ENCODE measurements at places on chromosomes 5 and 9. TPM values are rescaled to one million over a fixed set of nuclear protein-coding genes. Genes with fewer than 3 reads are reported as not detected.

- no peak overlapping the region for H3K27ac ChIP-seq
- H3K4me3 ChIP-seq, result no peak overlapping the region
- no peak for DNase-seq
- no peaks in the 10 kb centered on the region for H3K36me3 ChIP-seq
- no peaks in the 10 kb centered on the region for H3K4me1 ChIP-seq
These were observed 74.2 kb downstream of the PTPN3 start for GRCh38 chr9:109423877-109424276.

DNA sequence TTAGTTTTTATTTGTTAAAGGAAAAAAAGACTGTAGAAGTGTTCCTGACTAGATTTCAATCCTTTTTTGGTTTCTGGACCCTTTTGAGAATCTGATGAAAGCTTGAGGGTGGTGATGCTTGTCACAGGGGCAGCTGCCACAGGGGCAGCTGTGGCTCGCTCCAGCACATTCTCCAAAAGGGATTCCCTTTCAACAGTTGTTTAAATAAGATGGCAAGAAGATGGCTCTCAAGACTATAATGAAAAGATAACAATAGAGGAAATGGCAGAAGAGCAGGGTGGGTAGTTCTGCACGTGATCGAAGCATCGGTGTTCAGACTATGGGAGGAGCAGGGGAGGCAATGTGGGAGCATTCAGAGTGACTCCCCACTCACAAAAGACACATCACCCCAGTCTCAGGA lies 46.5 kb upstream of the TNFAIP8 start:
- H3K36me3 ChIP-seq, result peaks cover 6% of the 10 kb centered on the region
- H3K27ac ChIP-seq, result peak overlapping the region; percentile 83
- H3K4me1 ChIP-seq, result peaks cover 73% of the 10 kb centered on the region
- H3K27me3 ChIP-seq, result no peaks in the 10 kb centered on the region
- peak overlapping the region; percentile 13 for H3K4me3 ChIP-seq

IL33 gene
- not detected for total RNA-seq

TAS2R1 gene
- total RNA-seq, result not detected

DNA sequence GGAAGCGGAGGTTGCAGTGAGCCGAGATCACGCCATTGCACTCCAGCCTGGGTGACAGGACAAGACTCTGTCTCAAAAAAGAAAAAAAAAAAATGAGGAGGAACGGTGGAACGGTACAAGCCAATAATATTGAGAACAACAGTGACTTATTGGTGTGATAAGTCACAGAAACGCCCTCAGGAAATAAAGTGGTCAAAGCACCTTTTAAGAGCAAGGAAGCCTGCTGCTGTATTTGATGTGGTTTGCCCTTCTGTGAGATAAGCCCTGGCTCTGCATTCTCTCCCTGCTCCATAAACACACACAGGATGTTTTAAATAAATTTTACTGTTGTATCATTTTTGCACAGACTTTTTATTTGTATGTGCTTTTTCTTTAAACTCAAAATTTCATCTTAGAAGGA lies 269.9 kb upstream of the MSX2 start:
- H3K4me1 ChIP-seq, result peaks cover 13% of the 10 kb centered on the region
- H3K36me3 ChIP-seq, result no peaks in the 10 kb centered on the region
- no peak overlapping the region for H3K27ac ChIP-seq
- H3K4me3 ChIP-seq, result no peak overlapping the region
- no peak for DNase-seq

DNA sequence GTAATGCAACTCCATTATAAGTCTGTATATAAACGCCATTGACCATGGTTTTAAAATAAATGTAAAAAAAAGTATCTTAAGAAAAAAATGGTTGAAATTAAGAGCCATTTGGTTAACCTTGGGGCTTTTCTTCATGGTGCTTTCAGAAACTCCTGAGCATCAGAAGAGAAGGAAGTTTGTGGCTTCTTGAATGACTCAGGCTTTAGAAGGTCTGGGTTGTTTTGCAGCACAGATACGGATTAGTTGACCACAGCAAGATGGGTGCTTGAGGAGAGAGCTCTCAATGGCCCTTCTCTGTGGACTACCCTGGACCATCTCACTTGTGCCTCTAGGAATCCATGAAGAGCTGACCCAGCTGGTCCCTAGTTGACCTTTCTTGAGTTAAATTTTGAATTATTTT lies 189.5 kb downstream of the TMEM38B start:
- no peak overlapping the region for H3K4me3 ChIP-seq
- no peak overlapping the region for H3K27ac ChIP-seq

GRCh38 chr9:78985084-78985738 lies 586.6 kb upstream of the TLE4 start:
- H3K4me1 ChIP-seq, result no peaks in the 10 kb centered on the region
- no peak for DNase-seq
- no peaks in the 10 kb centered on the region for H3K27me3 ChIP-seq
- no peak overlapping the region for H3K27ac ChIP-seq
- no peaks in the 10 kb centered on the region for H3K36me3 ChIP-seq

- no peak overlapping the region for H3K27ac ChIP-seq
- no peak for DNase-seq
- no peaks in the 10 kb centered on the region for H3K4me1 ChIP-seq
- no peak overlapping the region for H3K4me3 ChIP-seq
- no peaks in the 10 kb centered on the region for H3K27me3 ChIP-seq
These were observed 825.4 kb downstream of the SEMA5A start for GRCh38 chr5:8720506-8720905.
